ENCODE measurements at places on chromosomes 6 and 20.

DNA sequence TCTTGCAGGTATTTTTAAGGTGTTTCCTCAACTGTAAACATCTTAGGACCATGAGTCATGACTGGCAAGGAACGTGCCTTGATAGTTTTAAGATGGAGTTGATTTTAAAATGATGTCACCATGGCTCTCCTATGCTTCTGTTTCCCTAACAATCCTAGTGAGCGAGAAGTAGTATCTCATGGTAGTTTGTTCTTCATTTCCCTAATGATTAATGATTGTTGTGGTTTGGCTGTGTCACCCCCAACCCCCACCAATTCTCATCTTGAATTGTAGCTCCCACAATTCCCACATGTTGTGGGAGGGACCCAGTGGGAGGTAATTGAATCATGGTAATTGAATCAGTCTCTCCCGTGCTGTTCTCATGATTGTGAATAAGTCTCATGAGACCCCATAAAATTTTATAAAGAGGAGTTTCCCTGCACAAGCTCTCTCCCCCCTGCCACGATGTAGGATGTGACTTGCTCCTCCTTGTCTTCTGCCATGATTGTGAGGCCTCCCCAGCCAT lies 16.8 kb upstream of the BNIP5 start:
- no peak for DNase-seq

- peak; percentile 68 for DNase-seq
Observed at GRCh38 chr6:142946924-142947713, 2.1 kb upstream of the HIVEP2 start.

DNA sequence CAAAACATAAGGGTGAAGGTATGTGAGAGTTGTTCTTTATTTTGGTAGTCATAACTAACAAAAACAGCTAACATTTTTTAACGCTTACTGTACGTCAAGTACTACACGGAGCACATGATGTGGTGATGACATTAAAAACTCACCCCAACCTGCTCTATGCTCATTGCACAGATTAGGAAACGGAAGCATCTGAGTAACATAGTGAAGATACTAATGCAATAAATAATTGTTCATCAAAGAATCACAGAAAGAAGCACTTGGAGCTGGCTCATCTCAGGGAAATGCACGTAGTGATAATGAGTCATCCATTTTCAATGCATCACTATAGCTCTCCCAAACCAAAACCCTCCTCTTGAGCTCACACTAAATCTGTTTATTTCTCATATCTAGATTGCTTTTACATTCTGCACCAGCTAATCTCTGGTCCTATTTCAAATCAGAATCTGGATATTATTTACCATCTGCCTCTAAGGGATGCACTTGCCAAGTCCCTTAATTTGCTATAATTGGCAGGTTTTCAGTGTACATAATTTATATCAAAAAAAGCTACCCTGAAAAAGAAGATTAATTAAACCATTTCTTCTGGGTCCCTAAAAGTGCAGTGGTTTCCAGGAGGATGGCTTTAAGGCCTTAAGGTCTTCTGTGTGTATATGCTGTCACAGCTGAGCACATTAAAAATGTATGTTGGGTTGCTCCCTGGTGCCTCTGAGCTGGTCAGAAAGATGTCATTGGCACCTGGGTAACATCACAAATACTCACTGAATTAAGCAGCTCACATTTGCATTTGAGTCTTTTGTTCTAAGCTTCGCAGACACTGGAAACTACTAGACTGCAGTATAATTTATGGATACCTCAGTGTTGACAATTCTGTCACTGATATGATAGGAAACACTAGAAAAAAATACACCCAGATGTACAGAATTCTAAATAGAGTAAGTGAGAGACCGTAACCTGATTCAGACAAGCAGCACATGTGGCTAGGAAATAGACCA lies 677.4 kb upstream of the CITED2 start:
- no peak for DNase-seq

- no peak for DNase-seq
Observed at GRCh38 chr6:134495203-134495889, 177.4 kb upstream of the SGK1 start.

GRCh38 chr6:53424300-53424699 lies 75.5 kb upstream of the ELOVL5 start:
- no peak for DNase-seq

DNA sequence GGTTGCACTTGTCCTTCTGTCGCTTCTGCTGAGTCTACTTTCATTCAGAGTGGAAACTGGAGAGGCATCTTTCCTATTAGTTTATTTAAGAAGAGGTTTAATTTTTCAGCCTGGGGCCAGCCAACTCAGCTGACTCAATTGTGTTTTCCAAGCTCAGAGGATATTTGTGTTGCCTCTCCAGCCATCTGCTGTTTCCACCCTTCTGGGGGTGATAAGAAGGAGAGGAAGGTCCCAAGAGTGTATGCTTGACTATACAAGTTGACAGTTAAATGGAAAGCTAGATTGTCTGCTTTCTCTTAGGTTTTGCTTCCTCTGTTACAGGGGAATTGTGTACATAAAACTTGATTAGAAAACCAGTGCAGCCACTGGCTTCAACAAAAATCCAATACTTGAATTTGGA lies 3.0 kb downstream of the PSMF1 start:
- DNase-seq = no peak

GRCh38 chr6:3749977-3750316 lies 1.6 kb downstream of the PXDC1 start:
- no peak for DNase-seq

DNA sequence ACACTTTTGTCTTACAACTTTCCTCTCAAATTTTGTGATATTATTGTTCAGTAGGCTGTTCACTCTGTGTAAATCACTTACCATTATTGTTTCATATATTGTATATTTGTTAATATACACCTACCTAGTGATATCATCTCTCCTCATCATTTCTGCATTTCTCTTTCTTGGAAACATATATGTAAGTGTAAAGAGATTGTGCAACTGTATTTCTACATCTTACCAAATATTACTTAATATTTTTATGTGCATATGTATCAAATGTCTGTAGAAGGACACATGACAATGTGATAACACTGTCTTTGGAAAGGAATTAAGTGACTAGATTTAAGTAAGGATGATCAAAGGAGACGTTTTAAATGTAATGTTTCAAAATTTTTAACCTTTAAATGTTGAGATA lies 30.2 kb downstream of the ZNF322 start:
- DNase-seq = no peak
